Central memory CD8-positive, alpha-beta T cell (primary cell): ENCODE measurements at places on chromosomes 1 and 21.

- no peak overlapping the region for H3K27ac ChIP-seq
- peaks cover 50% of the 10 kb centered on the region for H3K36me3 ChIP-seq
- H3K27me3 ChIP-seq = no peaks in the 10 kb centered on the region
- H3K4me3 ChIP-seq = no peak overlapping the region
- no peak for DNase-seq
- peaks cover 18% of the 10 kb centered on the region for H3K4me1 ChIP-seq
These were observed 161.7 kb downstream of the TGFBR3 start for GRCh38 chr1:91724231-91724630.

DNA sequence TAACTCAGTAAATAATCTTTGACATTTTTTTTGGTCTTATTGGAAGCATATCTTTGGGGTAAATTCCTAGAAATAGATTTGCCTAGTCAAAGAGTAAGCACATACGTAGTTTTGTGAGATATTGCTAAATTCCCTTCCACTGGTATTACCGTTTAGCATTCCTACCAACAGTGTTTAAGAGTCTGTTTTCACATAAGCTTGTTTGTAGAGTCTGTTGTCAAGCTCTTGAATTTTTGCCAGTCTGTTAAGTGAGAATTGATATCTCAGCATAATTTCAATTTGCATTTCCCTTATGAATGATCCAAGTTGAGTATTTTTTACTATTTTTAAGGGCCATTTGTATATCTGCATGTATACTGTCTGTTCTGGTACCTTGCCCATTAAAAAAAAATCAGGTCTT lies 37.0 kb upstream of the MPC2 start:
- no peak for DNase-seq
- H3K27me3 ChIP-seq = no peaks in the 10 kb centered on the region
- no peak overlapping the region for H3K4me3 ChIP-seq
- H3K27ac ChIP-seq = no peak overlapping the region

DNA sequence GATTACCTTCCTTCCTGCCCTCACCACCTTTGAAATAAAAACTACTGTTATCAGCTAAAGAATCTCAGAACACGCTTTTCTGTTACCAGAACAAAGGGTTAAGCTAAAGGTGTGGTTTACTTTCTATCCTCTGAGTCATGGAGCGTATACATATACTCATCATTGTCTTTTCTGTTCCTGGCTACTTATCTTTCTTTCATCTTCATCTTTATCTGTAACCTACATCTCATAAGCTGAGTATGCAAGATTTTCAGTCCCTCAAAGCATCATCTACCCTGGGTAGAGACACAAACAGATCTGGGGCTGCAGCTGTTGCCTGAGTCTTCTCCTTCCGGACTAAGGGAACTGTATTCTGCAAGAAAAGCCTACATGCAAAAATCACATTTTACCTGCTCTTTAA lies 75.6 kb downstream of the LMO4 start:
- peaks cover 2% of the 10 kb centered on the region for H3K36me3 ChIP-seq
- H3K4me1 ChIP-seq = peaks cover 7% of the 10 kb centered on the region
- no peak for DNase-seq
- no peak overlapping the region for H3K4me3 ChIP-seq
- no peaks in the 10 kb centered on the region for H3K27me3 ChIP-seq

- H3K27me3 ChIP-seq = no peaks in the 10 kb centered on the region
- H3K4me3 ChIP-seq = no peak overlapping the region
- H3K36me3 ChIP-seq = no peaks in the 10 kb centered on the region
- H3K27ac ChIP-seq = no peak overlapping the region
- DNase-seq = no peak
These were observed 41.7 kb upstream of the GPR153 start for GRCh38 chr1:6302568-6302967.

GRCh38 chr1:207804721-207805468 lies 53.0 kb downstream of the CD46 start:
- H3K4me3 ChIP-seq = no peak overlapping the region
- DNase-seq = no peak
- no peaks in the 10 kb centered on the region for H3K27me3 ChIP-seq
- H3K27ac ChIP-seq = no peak overlapping the region

DNA sequence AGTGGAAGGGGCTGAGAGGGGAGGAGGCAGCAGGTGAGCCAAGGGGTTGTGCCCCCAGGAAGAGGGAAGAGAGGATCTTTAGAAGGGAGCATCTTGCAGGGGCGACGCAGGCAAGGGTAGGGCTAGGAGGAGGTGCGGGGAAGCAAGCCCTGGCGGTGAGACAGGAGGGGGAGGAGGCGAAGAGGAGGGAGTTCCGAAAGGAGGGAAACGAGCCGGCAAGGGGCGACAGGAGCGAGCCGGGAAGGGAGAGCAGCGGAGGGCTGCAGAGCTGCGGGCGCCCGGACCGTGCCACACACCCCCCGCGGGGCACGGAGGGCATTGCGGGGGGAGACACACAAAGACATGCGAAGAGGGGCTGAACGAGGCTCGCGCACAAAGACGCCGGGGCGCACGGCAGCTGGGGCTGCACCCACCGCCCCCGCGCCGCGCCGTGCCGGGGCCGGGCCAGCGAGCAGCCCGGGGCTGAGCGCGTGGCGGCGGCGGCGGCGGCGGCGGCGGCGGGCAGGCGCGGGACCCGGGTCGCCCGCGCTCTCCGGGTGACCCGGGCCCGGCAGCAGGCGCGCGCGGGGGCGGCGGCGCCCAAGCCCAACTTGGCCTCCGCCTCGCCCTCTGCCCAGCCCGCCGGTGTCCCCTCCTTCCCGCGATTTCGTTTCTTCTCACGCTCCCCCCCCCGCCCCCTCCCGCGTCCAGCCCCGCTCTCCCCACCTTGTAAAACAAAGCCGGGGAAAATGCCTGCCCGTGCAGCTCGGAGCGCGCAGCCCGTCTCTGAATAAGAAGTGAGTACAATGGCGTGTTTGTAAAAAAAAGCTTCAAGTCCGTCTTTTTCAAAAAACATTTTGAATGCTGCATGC lies at the start of gene KCNK2:
KCNK2 (plus strand) TSS at position 206 of the 851 bp plus-strand sequence. CDS start 649 bp downstream, outside the sequence.
- H3K4me3 ChIP-seq = no peak within 1 kb of the TSS
- no peaks in the 10 kb centered on the region for H3K4me1 ChIP-seq
- H3K27ac ChIP-seq = no peak within 1 kb of the TSS
- no peak for DNase-seq
- peaks cover 2% of the 10 kb centered on the region for H3K36me3 ChIP-seq
- H3K27me3 ChIP-seq = peaks cover 34% of the 10 kb centered on the region

- peak overlapping the region; percentile 5 for H3K27ac ChIP-seq
- H3K36me3 ChIP-seq = no peaks in the 10 kb centered on the region
- DNase-seq = no peak
These were observed 29.4 kb upstream of the B3GALNT2 start for GRCh38 chr1:235533476-235534168.

GRCh38 chr1:225946803-225947202 lies 5.8 kb upstream of the LEFTY2 start:
- no peak for DNase-seq
- H3K27ac ChIP-seq = no peak overlapping the region
- H3K4me3 ChIP-seq = no peak overlapping the region
- H3K27me3 ChIP-seq = peaks cover 27% of the 10 kb centered on the region
- H3K4me1 ChIP-seq = peaks cover 8% of the 10 kb centered on the region
- no peaks in the 10 kb centered on the region for H3K36me3 ChIP-seq

DNA sequence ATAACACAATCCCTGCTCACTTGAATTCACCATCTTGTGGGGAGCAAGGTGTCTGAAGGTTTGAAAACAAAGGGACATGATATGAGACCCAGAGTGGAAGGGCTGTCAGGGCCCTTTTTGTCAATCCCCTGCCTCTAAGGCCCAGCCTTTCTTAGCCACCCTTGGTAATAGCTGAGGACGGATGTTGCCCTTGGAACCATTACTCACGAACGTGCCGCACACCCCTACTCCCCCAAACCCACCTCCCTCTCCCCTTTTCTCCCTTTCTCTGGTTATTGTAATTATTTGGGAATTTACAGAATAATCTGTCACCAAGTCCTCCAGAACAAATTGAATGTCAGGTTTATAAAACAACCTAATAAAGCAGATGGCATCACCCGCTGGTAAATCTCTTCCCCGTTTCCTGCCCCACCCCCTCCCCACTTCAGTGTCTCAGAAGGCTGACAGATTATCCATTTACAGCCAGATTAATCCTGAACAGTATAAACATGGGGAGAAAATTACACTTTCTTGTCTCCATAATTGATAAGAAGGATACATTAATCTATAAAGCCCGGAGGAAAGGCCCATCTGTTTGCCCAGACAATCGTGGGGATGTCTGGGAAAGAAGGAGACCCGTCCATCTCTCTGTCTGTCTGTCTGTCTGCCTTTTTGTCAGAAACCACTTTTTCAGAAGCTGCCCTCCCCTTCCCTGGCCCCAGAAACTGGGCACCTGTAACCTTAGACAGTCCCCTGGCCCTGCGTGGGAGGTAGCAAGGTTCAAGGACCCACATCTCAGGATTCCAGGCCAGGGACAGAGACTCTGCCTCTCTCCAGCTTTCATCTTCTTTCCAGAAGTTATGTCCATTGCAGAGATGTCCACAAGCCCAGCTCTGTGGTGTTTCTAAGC lies 60.6 kb upstream of the CD34 start:
- no peak overlapping the region for H3K27ac ChIP-seq
- DNase-seq = no peak
- H3K4me1 ChIP-seq = no peaks in the 10 kb centered on the region
- H3K4me3 ChIP-seq = no peak overlapping the region

- H3K27ac ChIP-seq = no peak overlapping the region
- peaks cover 12% of the 10 kb centered on the region for H3K36me3 ChIP-seq
- H3K27me3 ChIP-seq = no peaks in the 10 kb centered on the region
- no peaks in the 10 kb centered on the region for H3K4me1 ChIP-seq
These were observed 39.5 kb downstream of the TOR3A start for GRCh38 chr1:179121159-179121938.

GRCh38 chr1:96524100-96524499 lies 197.5 kb upstream of the PTBP2 start:
- no peaks in the 10 kb centered on the region for H3K4me1 ChIP-seq
- no peak overlapping the region for H3K27ac ChIP-seq
- no peaks in the 10 kb centered on the region for H3K27me3 ChIP-seq
- H3K4me3 ChIP-seq = no peak overlapping the region
- DNase-seq = no peak

GRCh38 chr1:67897270-67897949 lies 64.1 kb upstream of the GNG12 start:
- no peaks in the 10 kb centered on the region for H3K36me3 ChIP-seq
- DNase-seq = no peak
- H3K4me3 ChIP-seq = no peak overlapping the region
- H3K27ac ChIP-seq = no peak overlapping the region
